ENCODE measurements at places on chromosomes 16 and 17.

GRCh38 chr16:79528338-79528737 is 72.2 kb downstream of the MAF start:
- peak; percentile 51 for DNase-seq

DNA sequence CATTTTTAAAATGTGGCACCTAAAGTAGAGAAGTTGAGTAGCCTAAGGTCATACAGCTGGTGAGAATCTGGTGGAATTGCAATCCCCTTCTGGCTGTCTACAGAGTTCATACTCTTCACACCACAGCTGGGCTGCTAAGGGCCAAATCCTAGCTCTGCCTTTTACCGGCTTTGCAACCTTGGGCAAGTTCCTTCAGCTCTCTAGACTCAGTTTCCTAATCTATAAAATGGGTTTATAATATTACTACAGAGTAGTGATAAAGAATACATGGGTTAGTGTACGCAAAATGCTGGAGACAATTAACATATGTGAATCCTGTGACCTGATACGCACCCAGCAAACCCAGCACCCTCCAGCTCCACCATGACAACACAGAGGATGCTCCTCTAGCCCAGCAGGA is 298.2 kb upstream of the MAF start:
- DNase-seq, result no peak

GRCh38 chr16:11571549-11571948 is 15.2 kb downstream of the LITAF start:
- DNase-seq, result no peak

DNA sequence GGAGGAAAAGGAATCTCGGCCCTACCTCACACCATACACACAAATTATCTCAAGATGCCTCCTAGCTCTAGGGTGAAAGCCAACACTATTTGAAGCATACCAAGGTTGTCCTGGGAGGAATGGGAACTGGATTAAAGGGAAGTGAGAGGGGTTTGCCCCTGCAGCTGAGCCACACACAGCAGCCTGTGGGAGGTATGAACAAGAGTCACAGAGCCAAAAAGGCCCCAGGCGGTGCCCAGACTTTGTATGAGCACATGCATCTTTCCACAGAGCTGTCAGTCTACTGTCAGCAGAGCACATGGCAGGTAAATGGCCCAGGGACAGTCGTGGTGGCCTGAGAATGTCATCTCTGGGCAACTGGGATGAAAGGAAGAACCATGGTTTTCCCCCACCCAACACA is 31.0 kb upstream of the RCVRN start:
- no peak for DNase-seq

DNA sequence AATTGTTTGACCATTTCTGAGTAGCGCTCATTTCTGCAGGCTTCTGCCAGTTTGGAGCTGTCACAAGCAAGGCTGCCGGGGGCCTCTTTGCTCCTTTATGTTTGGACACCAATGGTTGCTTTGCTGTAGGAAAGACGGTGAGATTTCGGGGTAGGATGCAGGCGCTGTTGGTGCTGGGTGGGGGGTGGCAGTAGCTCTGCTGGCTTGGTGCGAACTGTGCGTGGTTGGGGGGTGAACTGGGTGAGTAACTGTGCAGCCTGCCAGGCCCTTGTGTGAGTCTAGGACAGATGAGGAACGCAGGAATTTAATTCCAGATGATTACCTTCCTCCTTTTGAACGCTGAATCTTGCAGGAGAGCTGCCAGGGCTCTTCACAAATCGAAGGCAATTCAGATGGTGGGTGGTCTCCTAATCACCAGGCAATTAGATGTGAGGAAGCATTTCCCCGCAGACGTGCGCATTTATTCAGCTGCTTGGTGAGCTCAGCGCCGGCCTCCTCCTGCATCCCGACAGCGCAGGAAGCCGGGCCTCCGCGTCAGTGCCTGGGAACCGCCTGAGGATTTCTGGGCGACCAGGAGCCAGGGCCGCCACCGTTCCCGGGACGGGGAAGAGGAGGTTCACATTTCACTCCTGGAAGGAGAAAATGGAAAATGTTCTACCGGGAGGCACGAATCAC is 154.4 kb downstream of the FOXL1 start:
- no peak for DNase-seq

DNA sequence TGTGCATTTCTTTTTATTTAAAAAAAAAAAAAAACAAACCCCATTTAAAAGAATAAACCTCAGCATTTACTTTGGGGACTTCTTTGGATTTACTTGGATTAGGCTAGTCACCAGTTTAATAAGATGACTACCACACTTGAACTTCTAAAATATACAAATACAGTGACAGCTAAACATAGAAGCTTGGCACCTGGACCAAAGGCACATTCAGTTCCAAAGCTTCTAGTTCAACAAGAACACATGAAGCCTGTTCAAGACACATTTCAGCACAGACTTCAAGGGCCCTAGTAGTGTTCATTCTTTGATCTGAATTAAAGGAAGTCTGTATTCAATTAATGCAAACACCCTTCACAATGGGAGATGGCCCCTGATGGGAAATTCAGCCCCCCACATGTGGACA is 11.6 kb upstream of the ROGDI start:
- no peak for DNase-seq

- DNase-seq, result no peak
Observed at GRCh38 chr17:14134456-14134855, 65.2 kb downstream of the COX10 start.

DNA sequence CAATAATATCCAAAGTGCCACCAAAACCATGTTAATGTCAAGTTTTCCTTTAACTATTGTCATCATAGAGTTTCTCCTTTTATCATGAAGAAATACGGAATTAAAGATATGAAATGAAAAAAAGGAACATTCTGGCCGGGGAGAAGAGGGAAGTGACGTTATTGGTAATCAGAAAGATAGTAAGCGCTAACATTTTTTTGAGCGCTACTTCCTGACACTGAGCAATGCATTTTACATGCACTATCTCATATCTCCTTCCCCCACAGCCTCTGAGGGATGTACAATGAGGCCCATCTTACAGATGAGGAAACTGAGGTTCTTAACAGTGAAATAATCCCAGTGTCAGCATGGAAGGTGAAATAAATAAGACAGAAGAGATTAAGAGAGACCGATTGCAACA is 410.9 kb downstream of the SOX9 start:
- DNase-seq, result no peak

DNA sequence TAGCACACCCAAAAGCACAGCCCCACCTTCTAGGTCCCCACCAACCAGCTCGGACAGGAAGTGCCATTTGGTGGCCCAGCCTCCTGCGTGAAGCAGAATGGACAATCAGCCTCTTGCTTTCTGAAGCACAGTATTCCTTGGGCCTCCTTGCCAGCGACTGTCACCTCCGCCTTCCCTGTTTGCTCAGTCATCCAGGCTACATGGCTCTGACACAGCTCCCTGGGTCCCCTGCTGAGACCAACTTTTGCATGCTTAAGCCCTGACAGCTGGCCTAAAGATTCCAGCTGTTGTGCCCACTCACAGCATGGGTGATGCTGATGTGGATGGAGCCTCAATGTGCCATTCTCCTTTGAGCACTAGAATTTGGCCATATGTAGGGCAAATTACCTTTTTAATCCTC is 4.5 kb upstream of the CACNG5 start:
- no peak for DNase-seq

GRCh38 chr16:66950437-66950836 is 10.6 kb upstream of the CES3 start:
- no peak for DNase-seq

- DNase-seq, result no peak
Observed at GRCh38 chr16:4639899-4640509, 15.4 kb downstream of the MGRN1 start.

DNA sequence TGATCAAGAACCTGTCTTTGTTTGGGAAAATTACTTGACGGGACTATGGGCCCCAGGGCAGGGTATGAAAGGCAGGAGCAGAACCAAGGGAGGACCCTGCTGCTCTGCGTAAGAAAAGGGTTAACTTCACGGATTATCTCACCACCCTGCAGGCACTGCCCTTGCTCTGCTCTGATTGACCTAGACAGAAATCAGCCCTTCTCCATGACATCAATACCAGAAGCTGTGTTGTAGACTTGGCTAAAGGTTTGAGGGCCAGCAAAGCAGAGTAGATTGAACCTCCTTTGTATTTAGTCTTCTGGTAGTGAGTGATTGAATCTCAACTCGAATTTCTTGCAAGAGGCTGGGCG is 52.9 kb upstream of the ETV4 start:
- no peak for DNase-seq

GRCh38 chr17:65243838-65244625 is 106.9 kb downstream of the RGS9 start:
- DNase-seq, result peak; percentile 6

DNA sequence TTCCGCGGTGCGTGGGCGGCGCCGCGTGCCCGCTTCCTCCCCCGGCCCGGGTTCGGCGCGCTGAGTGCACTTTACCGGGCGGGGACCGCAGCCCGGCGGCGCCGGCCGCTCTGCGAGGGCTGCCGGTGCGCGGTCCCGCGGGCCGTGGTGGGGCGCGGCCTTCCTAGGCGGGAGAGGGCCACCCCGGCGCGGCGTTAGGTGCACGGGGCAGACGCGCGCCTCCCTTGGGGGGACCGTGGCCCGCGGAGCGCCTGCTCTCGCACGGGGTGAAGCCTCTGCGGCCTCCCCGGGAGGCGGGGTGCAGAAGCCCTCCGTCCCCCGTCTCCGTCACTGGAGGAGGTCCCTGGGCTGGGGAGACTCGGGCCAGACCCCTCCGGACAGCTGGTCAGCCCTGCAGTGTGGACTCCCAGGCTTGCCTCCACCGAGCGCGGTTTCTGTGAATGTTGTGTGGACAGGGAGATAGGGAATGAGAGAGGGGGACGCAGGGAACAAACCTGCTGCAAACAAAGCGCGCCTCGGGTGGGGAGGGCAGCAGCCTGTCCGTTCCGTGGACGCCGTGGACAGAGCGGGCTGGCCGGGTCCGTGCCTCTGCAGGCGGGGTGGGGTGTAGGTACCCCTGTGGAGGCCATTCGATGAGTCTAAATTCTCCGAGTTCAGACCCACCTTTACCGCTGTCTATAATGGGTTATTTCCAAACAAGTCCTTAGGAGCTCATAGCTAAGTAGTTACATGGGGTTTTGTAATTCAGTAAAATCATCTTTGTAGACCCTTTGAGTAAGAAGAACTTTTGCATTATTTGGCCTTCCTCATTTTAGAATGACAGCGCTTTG is 721 bp downstream of the TBCD start:
- no peak for DNase-seq

DNA sequence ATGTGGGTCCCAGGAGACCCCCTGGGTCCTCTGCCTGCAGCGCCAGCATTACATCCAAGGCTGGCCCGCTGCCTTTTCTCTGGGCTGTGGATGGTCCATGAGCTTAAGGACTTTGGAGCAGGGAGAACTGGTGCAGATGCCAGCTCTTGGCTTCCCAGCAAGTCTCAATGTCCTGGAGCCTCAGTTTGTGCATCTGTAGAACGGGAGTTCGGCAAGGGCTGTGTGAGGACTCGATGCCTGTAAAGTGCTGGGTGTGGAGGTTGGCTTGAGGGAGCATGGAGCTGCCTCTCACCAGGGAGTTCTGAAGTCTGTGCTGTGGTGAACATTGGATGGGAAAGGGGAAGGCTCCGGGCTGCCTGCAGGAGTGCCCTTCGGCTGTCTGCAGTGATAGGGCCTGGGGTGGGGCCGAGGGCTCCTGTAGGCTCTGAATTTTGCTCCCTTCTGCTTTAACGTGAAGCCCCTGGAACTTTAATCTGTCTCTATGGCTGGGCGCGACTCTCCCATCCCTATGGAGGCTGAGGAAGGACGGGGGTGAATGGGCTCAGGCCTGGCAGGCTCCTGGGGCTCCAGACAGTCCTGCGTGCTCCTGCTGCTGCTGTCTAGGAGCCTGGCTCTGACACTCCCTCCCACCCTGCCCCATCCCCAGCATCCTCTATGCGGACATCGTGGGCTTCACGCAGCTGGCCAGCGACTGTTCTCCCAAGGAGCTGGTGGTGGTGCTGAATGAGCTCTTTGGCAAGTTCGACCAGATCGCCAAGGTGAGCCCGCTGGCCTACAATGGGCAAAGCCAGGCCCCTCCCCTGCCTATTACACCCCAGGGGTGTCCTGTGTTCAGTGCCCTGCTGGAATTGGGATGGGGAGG is 27.9 kb downstream of the ADCY7 start:
- no peak for DNase-seq

GRCh38 chr17:11412654-11413053 is 171.6 kb downstream of the SHISA6 start:
- DNase-seq, result no peak

GRCh38 chr16:19595043-19595767 is 39.7 kb downstream of the VPS35L start:
- DNase-seq, result no peak
